Mucosa of descending colon (tissue), 3 donors: ENCODE measurements at places on chromosomes 5 and 9. TPM values are rescaled to one million over a fixed set of nuclear protein-coding genes. Genes with fewer than 3 reads are reported as not detected.

DNA sequence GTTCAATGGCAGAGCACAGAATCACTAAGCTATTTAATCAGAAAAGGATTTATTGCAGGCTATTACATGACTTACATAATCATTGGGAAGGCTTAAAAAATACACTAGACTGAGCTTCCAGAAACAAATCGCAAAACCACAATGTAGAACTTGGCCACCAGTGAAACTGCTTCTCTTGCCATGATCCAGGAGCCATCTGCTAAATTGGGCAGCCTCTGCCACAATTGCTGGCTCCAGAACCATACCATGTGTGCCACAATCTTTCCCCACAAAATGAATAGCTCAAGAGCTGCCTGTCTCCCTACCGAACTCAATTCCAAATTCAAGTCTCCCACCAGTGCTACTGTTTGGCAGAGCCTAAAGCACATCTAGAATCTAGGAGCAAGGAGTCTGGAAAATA, 9.8 kb upstream of the ERAP1 start:
- DNase-seq, result no peak

DNA sequence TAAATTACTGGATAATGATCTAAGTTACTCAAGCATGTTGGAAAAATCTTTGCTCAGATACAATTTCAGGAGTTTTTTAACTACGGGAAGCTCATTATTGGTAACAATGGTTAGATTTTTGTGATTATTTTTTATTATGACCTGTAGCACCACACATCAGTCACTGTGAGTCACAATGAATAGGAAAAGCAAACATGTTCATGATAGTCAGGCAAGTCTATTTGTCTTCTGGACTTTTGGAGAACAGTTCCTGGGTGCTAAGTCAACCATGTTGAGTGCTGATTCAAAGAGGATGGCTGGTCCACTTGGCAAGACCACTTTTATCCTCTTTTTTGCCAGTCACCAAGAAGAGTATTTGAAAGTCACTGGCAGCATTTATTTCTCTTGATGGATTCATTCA, 403.2 kb downstream of the KIF4B start:
- no peak for DNase-seq

- no peak for DNase-seq
Observed at GRCh38 chr5:140371356-140372151, 11.6 kb downstream of the SLC4A9 start.

DNA sequence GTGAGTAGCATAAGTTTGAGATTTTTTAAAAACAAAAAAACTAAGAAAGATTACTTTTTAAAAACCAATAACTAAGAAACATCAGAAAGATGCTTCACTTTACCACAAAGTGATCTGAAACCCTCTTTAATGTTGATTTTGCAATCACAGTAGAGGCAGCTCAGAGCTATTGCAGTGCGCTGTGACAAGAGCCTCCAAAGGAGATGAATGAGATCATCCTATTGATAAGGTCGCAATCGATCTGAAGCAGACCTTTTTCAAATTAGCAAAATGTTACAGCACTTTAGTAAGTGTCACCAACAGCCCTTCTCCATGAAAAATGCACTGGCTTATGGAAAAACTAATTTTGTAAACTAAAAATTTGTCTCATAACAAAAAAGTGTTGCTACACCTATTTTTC, 284.6 kb upstream of the EFNA5 start:
- DNase-seq, result no peak

DNA sequence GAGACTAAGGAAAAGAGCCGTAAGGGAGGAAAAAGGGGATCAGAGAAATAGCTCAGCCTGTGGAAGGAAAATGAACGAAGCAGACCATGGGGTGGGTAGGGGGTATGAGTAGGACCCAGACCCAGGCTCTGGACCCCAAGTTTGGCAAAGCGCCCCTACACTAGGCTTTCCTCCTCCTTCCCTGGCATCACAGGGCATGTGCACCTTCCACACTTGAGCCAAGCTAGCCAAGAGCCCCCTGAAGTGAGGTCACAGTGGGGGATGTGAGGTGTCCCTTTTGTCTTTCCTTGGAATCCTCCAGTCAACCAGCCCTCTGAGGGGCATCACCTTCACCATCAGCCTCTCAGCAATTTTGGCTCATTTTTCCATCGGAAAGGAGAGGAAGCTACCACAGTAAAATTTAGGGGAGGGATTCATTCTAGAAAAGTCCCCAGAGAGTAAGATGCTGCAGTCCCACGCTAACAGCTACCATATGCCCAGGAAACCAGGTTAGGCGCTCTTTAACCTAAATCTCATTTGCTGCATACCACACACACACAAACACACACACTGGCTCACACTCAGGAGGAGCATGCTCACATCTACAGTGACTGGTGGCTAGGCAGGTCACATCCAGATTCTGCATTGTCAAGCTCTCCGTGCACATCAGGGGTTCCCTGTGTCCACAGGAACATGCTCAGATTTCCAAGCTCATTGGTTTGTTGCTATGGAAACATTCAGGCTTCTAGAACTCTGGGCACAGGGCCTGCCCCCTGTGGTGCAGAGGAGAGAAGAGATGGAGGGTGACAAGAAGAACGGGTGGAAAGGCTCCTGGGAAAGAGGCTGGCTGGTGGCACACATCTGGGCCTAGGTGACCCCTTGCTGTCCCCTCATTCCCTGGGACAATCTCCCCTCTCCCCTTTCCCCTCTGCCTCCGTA, 9.9 kb downstream of the REEP2 start:
- DNase-seq, result peak; percentile 5

- no peak for DNase-seq
Observed at GRCh38 chr5:19175776-19176570, 812.0 kb downstream of the CDH18 start.

GRCh38 chr5:77960863-77961396, 184.8 kb upstream of the TBCA start:
- no peak for DNase-seq

Gene GBGT1
- total RNA-seq, result 14.0 TPM

GRCh38 chr5:32471784-32472183, 27.2 kb upstream of the ZFR start:
- no peak for DNase-seq

GRCh38 chr9:99666571-99666970, 155.1 kb upstream of the NR4A3 start:
- DNase-seq, result no peak

- DNase-seq, result no peak
Observed at GRCh38 chr5:167096816-167097215, 1194.6 kb upstream of the WWC1 start.

- no peak for DNase-seq
Observed at GRCh38 chr5:20446121-20446520, 458.1 kb upstream of the CDH18 start.

GRCh38 chr9:79165020-79165780, 406.6 kb upstream of the TLE4 start:
- no peak for DNase-seq

- DNase-seq, result no peak
Observed at GRCh38 chr5:53355316-53355715, 125.1 kb upstream of the FST start.

- no peak for DNase-seq
Observed at GRCh38 chr5:146306838-146307237, 31.8 kb upstream of the POU4F3 start.

Gene QRFP
- total RNA-seq, result not detected

Gene PCDHGA3
- total RNA-seq, result 0.24 TPM

DNA sequence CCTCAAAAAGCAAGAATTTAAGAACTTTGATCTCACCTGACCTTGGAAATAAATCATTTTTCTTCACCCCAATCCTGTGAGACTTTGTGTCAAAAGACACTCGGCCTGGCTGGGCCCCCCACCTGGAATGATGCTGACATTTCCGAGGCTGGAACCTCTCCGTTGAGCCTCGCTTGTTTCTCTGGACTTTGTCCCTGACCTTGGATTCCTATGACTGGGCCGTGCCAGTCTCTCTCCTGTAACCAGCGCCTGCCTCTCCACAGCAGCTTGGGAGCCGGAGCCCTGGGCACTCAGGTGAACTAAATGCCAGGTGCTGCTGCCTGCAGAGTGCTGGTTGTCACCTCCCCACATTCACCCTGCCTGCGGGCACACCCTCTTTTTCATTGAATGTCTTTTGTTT, 62.7 kb downstream of the RETREG1 start:
- peak; percentile 62 for DNase-seq

- no peak for DNase-seq
Observed at GRCh38 chr9:88530051-88530450, 4.9 kb upstream of the NXNL2 start.

Gene NMUR2
- not detected for total RNA-seq

- DNase-seq, result peak; percentile 73
Observed at GRCh38 chr5:134511796-134512660, 13.4 kb upstream of the JADE2 start.
